ENCODE measurements at places on chromosomes 4 and X.

DNA sequence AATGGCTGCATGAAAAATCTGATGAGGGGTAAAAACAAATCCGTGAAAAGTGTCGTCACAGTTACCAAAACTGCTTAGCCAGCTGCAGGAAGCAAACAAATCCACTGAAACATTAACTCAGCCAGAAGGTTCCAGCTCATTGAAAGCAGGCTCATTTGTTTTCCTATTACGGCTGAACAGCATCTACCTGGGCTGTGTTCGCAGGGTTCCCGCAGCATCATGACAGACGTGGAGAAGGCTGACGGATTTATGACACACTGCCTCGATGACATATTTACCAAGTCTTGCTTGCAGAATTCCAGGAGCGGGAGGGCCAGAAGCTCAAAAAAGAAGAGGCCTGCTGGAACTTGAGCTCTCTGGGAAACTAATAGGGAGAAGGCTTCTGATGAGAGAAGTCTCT, 781.1 kb downstream of the RAB28 start:
- DNase-seq: no peak

GRCh38 chrX:34629572-34629971, 27.5 kb downstream of the TMEM47 start:
- no peak for DNase-seq

- no peak for DNase-seq
These were observed 4.3 kb upstream of the PLAC8 start for GRCh38 chr4:83118869-83119268.

- no peak for DNase-seq
These were observed 87.3 kb upstream of the TET2 start for GRCh38 chr4:105059337-105059736.

DNA sequence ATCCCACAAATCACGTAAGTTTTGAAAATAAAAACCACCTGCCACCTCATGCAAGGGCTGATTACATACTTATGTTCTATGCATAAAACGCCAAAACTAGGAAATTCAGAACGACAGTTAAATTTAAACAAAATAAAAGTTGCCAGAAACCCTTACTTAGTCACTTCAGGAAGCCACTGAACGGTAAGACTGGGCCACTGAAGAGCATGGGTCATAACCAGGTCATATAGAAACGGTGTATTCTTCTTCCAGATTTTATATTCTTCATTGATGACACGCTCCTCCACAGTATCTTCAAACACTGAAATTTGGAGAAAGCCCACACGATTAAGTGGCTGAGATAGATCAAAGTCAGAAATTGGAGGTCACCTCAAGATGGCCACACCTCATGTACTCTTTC, 1.2 kb downstream of the RBBP7 start:
- DNase-seq: no peak

- no peak for DNase-seq
These were observed 19.8 kb upstream of the FMR1 start for GRCh38 chrX:147891896-147892295.

DNA sequence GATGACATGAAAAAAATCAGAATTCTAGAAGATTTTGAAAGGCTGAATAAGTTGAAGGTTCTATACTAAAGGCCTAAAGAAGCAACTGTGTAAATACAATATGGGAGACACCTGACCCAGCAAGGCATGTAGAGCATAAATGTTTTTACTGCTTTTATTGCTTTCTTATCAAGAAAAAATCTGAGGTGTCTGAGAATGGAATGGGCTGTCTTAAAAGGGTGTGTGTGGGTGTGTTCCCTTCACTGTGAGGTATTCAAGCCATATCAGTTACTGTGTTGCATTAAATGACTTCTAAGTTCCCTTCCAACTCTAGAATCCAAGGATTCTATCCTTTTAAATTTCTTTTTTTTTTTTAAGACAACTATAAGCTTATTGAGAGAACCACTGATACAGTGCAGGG, 15.7 kb downstream of the ATP8A1 start:
- no peak for DNase-seq

- no peak for DNase-seq
These were observed 110.1 kb upstream of the VEGFC start for GRCh38 chr4:176902710-176903323.

DNA sequence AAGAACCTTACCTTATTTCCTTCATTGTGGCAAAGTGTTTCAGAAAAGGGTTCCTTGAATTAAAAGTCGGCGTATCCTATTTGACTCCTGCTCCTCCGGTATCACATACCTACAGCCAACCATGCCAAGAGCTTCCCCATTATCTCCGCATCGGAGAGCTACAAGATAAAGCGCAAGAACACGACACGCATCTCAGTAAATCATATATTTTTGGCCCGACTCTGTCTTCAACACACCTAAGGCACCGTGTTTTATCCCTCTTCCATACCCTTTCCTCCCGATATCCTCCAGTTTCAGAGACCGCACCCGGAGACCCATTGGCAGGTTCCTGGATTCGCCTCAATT, 497 bp upstream of the THAP9 start:
- no peak for DNase-seq

DNA sequence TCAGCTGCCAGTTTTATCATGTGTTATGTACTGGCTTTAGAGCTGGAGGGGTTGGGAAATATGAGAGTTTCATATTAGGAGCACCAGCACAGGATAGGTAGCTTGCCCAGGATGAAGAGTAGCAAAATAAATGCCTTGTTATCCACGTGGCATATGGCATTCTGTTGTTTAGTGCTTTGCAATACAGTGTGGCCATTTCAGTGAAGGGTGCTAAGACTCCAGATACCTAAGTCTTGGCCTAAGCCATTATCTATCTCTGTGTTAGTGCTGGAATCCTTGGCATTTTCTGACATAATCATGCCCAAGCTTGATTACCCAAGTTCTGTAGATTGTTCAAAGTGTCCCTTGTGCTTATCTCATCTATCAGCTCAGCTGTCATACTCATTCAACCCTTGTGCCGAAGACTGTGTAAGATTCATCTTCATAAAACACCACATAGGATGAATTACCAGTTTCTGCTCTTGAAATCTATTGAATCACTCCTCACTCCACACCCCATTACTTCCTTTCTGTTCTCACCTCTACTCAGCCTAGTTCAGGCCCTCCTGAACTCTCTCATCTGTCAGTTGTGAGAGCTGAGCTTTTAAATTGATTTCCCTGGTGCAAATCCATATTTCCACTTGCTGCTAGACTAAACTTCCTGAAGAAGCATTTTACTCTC, 73.5 kb downstream of the CLCN5 start:
- DNase-seq: no peak

GRCh38 chr4:54780149-54780495, 122.4 kb downstream of the KIT start:
- no peak for DNase-seq

- no peak for DNase-seq
These were observed 3.2 kb downstream of the KLHL2 start for GRCh38 chr4:165210566-165210965.

- DNase-seq: no peak
These were observed 1564.8 kb downstream of the RPA4 start for GRCh38 chrX:98448524-98448923.

- DNase-seq: no peak
These were observed 651.1 kb downstream of the ANKRD50 start for GRCh38 chr4:124061413-124061812.

- no peak for DNase-seq
These were observed 8.7 kb upstream of the MUC7 start for GRCh38 chr4:70463335-70463734.

DNA sequence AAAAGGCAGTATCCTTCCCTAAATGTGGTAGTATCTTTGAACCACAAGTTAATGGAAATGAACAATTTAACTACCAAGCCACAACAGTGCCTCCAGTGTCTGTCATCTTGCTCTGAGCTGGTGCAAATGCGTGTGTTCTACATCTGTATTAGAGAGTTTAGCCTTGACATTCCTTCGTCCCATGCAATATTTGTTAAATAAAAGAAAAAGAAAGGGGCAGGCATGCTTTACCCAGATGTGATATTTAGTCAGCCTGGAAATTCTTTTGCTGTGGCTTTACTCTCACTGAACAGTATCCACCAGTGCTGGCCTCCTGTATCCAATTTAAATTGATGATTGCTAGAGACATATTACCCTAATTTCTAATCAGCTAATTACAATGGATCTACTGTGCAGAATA, 310.5 kb downstream of the CFAP299 start:
- no peak for DNase-seq

DNA sequence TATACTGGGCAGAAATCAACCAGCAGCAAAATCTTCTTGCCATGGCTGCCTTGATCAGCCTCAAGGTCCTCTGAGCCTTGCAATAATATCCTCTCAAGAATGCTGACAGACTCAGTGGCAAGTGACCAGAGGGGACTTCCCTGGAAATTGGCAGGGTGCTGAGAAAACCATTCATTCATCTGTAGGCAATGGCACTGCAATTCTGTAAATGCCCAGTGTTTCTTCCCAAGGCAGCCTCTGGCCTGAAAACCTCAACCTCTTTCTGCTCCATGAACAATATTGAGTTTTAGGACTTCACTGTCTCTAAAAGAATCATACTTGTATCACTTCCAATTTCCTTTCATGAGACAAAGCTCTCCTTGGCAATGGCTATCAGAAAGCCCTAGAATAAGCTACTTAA, 754.3 kb upstream of the TENM3 start:
- DNase-seq: no peak

- no peak for DNase-seq
These were observed 20.4 kb downstream of the USP46 start for GRCh38 chr4:52638717-52639116.
